ENCODE measurements at places on chromosomes 4 and X. TPM values are rescaled to one million over a fixed set of nuclear protein-coding genes. Genes with fewer than 3 reads are reported as not detected.

The SLC38A5 gene
- 1.6 TPM for total RNA-seq

The ATRX gene
- total RNA-seq: 72.5 TPM

The GPC3 gene
- 171 TPM for total RNA-seq

The RNF212 gene
- 0.11 TPM for total RNA-seq

The PARM1 gene
- total RNA-seq: 11.3 TPM

The RPS6KA6 gene
- 3.8 TPM for total RNA-seq

The AP1AR gene
- 24.4 TPM for total RNA-seq

The OTC gene
- not detected for total RNA-seq

The FOXR2 gene
- total RNA-seq: not detected

The PDGFC gene
- 18.2 TPM for total RNA-seq

The CT83 gene
- not detected for total RNA-seq

DNA sequence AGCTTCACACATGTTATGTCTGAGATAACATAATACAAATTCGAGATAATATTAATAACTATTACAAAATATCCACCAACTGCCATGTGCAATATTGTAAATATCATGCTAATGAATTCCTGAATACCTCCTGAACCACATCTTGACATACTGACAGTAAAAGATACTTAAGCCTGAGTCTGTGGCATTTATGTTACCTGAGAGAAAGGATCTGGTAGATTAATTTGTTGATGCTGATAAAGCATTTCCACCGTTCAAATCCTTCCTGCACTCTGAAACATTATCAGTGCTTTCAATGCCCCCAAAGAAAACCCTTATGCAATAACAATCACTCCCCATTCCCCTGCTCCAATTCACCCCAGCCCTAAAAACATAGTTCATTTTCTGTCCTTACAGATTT, 38.8 kb upstream of the ADGRA3 start:
- no peaks in the 10 kb centered on the region for H3K36me3 ChIP-seq
- DNase-seq: no peak
- H3K27ac ChIP-seq: no peak overlapping the region
- no peak overlapping the region for H3K4me3 ChIP-seq
- no peaks in the 10 kb centered on the region for H3K4me1 ChIP-seq

DNA sequence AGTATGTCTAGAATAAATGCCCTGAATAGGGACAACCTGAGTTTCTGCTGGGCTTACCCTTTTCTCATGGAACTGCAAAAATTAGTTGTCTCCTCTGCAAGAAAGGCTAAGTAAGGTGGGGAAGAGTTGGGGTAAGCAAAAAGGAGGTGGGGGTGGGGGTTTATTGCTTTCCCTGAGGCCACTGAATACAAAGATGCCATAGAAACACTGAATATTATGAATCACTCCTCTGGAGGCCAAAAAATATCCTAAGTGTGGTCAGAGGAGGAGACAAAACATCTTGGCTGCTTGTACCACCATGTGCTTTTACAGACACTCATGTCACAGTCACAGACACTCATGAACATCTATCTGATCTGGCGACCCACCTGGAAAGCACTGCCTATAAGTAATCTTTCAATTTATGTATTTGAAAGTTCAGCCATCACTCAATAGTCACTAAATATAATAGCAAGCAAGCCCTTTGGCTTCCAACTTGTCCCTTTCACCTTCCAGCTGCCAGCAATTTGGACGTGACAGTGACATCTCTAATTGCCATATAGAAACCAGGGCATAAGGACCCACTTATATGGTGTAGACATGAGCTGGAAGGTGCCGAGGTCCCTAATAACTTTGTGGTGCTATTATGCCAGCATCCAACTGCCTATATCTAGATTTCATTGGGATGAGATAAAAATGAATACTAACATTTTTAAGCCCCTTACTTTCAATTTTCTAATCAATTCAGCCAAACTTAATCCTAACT, 122.7 kb upstream of the CBR4 start:
- no peak overlapping the region for H3K4me3 ChIP-seq
- H3K27me3 ChIP-seq: no peaks in the 10 kb centered on the region
- peaks cover 34% of the 10 kb centered on the region for H3K4me1 ChIP-seq
- H3K27ac ChIP-seq: no peak overlapping the region
- DNase-seq: no peak
- H3K36me3 ChIP-seq: no peaks in the 10 kb centered on the region

DNA sequence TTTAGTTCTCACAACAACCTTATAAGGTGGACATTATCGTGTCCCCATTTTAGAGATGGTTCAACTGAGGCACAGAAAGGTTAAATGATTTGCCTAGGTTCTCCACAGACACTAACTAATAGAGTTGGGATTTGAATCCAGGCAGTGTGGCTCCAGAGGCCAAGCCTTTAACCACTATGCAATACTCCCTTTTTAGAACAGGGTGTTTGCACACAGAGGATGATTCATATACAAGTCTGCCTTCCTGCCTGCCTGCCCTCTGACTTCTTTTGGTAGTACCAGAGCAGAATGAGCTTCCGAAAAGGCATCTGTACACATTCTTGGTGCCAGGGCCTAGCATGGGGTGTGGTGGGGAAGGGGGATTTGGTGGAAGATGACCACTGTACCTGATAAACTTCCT, 150.8 kb upstream of the ARHGEF9 start:
- no peak overlapping the region for H3K27ac ChIP-seq
- DNase-seq: no peak
- no peak overlapping the region for H3K4me3 ChIP-seq
- H3K36me3 ChIP-seq: no peaks in the 10 kb centered on the region
- H3K27me3 ChIP-seq: no peaks in the 10 kb centered on the region

DNA sequence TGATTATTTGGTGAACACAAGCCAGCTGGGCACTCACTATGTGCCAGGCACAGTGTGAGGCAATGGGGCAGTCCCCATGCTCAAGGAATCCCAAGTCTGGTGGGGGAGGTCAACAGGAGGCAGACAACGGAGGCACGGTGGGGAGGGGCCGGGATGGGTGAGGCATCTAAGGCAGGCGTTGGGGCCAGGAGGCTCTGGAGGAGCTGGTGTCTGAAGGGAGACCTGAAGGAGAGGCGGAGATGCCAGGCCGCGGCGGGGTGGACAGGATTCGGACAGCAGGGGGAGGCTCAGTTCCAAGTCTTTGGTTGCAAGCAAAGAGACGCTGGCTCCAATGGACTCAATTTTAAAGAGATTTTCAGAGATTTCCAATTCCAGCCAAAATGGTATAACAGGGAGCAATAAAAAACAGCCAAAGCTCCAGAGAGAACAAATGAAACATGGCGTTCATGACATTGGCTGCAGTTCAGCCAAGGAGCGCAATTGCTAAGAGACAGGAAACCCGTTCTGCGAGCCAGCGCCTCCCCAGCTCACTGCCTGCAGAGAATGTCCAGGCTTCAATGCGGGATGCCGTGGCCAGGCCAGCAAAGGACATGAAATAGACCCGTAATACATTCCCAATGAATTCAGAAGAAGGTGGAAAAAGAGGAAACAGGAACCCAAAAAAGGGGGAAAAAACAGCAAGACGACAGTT, 105.2 kb upstream of the LRPAP1 start:
- no peaks in the 10 kb centered on the region for H3K36me3 ChIP-seq
- H3K4me1 ChIP-seq: no peaks in the 10 kb centered on the region
- no peaks in the 10 kb centered on the region for H3K27me3 ChIP-seq
- no peak overlapping the region for H3K27ac ChIP-seq
- no peak overlapping the region for H3K4me3 ChIP-seq

DNA sequence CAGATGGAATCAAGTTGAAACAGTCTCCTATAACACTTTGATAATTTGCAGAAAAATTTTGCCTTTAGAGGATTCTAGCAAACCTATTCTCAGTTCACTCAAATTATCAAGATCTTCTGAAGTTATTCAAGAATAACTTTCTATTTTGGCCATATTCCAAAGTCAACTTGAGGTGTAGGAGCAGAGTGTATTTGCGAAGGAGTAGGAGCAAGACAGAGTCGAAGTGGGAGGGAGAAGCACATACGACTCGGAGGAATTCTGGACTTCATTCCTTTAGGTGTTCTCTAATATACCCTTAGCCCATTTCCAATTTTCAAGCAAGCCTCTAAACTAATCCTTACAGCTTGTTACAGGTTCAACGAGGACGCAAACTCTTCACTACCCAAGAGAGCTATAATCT, 252.9 kb downstream of the GPM6A start:
- H3K27ac ChIP-seq: no peak overlapping the region
- H3K36me3 ChIP-seq: no peaks in the 10 kb centered on the region
- no peak for DNase-seq
- no peak overlapping the region for H3K4me3 ChIP-seq

GRCh38 chr4:169114341-169114974, 104.4 kb upstream of the CBR4 start:
- no peaks in the 10 kb centered on the region for H3K36me3 ChIP-seq
- no peak overlapping the region for H3K27ac ChIP-seq
- H3K27me3 ChIP-seq: peaks cover 11% of the 10 kb centered on the region
- no peaks in the 10 kb centered on the region for H3K4me1 ChIP-seq
- DNase-seq: no peak
- H3K4me3 ChIP-seq: no peak overlapping the region

DNA sequence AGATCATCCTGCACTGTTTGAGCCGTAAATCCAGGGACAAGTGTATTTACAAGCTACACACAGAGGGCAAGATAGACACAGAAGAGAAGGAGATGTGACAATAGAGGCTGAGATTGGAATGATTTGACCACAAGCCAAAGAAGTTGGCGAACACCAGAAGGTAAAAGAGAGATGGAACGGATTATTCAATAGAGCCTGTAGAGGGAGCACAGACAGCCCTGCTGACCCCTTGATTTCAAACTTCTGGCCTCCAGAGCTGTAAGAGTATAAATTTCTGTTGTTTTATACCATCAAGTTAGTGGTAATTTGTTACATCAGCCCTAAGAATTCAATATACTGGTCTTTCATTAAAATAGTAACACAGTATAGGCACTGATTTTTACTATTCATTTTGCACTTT, 447.8 kb downstream of the FAT4 start:
- no peak overlapping the region for H3K4me3 ChIP-seq
- DNase-seq: no peak
- H3K4me1 ChIP-seq: no peaks in the 10 kb centered on the region
- no peaks in the 10 kb centered on the region for H3K27me3 ChIP-seq
- H3K27ac ChIP-seq: no peak overlapping the region

DNA sequence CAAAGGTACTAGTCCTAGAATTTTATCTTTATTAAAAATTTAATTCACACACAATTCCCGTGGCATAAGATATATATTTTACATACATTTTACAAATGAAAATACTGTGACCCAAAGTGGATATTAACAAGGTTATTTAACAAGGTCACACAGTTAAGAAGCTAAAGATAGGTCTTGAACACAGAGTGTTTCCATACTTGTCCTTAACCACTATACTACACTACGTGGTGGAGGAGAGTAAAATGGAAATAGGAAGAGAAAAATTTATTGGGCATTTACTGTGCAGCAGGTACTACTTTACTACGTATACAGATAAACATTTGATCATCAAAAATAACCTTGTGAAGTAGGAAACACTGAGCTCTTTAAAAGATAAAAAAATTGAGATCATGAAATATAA, 14.8 kb downstream of the TECRL start:
- no peak for DNase-seq
- peak overlapping the region; percentile 35 for H3K27ac ChIP-seq
- peak overlapping the region; percentile 3 for H3K4me3 ChIP-seq
- peaks cover 29% of the 10 kb centered on the region for H3K36me3 ChIP-seq
- no peaks in the 10 kb centered on the region for H3K27me3 ChIP-seq

- H3K4me1 ChIP-seq: no peaks in the 10 kb centered on the region
- H3K36me3 ChIP-seq: no peaks in the 10 kb centered on the region
- DNase-seq: no peak
- H3K27ac ChIP-seq: no peak overlapping the region
- H3K27me3 ChIP-seq: no peaks in the 10 kb centered on the region
These were observed 316.8 kb downstream of the NAF1 start for GRCh38 chr4:162849937-162850336.

GRCh38 chr4:84966382-84967242, at the start of gene WDFY3:
Gene WDFY3 (minus strand): TSS chr4:84966690. CDS start chr4:84860591, 106,099 bp downstream.
- peaks cover 9% of the 10 kb centered on the region for H3K4me1 ChIP-seq
- peak within 1 kb of the TSS; percentile 94 for H3K27ac ChIP-seq
- peak within 1 kb of the TSS; percentile 72 for H3K4me3 ChIP-seq

- no peak overlapping the region for H3K27ac ChIP-seq
- no peak for DNase-seq
- H3K4me1 ChIP-seq: no peaks in the 10 kb centered on the region
- no peaks in the 10 kb centered on the region for H3K36me3 ChIP-seq
These were observed 117.3 kb downstream of the CHM start for GRCh38 chrX:85930099-85930498.

DNA sequence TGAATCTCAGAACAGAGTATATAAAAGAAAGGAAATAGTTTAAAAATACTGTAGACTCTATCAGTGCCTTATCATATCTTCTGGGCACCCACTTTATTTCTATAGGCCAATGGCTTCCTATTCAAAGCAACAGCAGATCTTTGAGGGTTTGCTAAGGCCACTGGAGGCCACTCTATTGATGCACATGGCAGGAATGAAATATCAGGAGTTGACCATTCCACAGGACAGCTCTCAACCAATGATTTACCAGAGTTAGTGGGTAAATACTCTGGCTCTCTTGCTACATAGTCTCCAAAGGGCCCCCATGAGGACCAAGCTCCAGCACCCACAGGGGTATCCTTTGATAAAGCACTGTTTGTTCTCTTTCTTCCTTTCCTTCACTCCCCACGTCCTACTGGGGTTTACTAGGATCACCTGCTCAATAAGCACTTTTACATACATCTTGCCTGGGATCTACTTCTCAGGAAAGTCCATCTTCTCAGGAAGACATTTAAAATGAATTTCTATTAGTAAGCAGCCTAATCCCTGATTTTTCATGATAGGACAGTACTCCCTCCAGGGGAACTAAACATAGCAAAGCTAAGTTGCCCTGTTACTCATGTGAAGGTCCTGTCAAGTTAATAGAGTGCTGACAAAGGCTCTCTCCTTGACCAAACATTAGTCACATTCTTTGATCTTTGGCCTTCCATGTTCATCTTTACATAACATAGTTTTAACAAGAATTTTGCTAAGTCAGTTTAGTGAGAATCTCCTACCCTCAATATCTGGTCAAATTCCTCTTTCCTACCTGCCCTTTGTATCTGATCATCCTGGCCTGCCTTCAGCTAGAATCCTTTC, 459.7 kb downstream of the GRXCR1 start:
- H3K4me1 ChIP-seq: no peaks in the 10 kb centered on the region
- H3K36me3 ChIP-seq: no peaks in the 10 kb centered on the region
- no peaks in the 10 kb centered on the region for H3K27me3 ChIP-seq
- no peak overlapping the region for H3K4me3 ChIP-seq

GRCh38 chrX:68596871-68597270, 50.6 kb upstream of the STARD8 start:
- H3K4me1 ChIP-seq: no peaks in the 10 kb centered on the region
- no peaks in the 10 kb centered on the region for H3K27me3 ChIP-seq
- H3K36me3 ChIP-seq: no peaks in the 10 kb centered on the region
- no peak overlapping the region for H3K27ac ChIP-seq

- H3K27me3 ChIP-seq: no peaks in the 10 kb centered on the region
- DNase-seq: no peak
- H3K4me3 ChIP-seq: no peak overlapping the region
- H3K4me1 ChIP-seq: peaks cover 12% of the 10 kb centered on the region
- H3K27ac ChIP-seq: no peak overlapping the region
These were observed 266.3 kb downstream of the FBXW7 start for GRCh38 chr4:152269448-152270191.
